Activated T-cell treated with anti-CD3 and anti-CD28 coated beads for 24 hours (primary cell): ENCODE measurements at places on chromosomes 4 and X.

DNA sequence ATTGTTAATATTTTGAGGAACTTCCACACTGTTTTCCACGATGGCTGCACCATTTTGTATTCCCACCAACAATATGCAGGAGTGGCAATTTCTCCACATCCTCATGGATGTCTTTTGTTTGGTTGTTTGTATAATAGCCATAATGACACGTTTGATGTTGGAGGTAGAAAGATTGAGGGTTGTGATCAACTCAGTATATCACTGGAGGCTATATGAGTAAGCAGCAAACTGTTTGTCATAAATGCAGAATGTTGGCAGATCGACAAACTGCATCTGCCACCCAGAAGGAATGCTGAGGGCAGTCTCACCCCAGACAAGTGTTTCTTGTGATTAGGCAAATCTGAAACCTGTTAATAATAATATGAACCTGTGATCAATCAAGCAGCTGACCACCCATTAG, 243.9 kb upstream of the WDFY3 start:
- DNase-seq, result no peak

DNA sequence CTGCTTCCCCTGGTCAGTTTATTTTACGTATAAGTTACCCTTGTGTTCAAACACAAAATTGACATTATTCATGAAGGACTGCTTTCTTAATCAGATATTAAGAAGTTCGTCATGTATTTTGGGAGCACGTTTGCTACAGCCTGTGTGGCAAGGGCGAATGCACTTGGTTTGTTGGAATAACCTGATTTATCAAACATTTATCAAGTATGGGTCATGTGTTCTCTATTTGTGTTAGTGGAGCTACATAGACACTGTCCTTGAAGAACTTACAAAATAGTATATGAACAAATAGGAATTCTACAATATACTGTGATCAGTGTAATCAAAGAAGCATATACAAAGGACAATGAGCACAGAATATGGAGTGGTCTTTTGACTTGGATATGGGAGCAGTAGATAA, 22.4 kb downstream of the RAB33B start:
- no peak for DNase-seq

DNA sequence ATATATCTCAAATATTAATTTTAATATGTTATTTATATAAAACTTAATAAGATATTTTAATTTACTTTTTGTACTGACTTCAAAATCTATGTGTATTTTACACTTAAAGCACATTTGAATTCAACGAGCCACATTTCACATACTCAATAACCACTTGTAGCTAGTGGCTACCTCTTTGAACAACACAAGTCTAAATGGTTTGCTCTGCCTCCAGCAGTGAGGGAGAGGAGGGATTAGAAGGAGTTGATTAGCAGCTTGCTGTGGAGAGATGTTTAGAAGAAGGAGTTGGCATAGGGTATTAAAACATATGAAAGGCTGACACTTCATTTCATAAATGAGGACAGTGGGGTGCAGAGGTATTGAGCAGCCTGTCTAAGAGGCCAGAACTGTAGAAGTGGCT, 124.0 kb downstream of the ARHGAP24 start:
- DNase-seq, result no peak

GRCh38 chr4:123055943-123056342, 133.5 kb upstream of the NUDT6 start:
- DNase-seq, result no peak

DNA sequence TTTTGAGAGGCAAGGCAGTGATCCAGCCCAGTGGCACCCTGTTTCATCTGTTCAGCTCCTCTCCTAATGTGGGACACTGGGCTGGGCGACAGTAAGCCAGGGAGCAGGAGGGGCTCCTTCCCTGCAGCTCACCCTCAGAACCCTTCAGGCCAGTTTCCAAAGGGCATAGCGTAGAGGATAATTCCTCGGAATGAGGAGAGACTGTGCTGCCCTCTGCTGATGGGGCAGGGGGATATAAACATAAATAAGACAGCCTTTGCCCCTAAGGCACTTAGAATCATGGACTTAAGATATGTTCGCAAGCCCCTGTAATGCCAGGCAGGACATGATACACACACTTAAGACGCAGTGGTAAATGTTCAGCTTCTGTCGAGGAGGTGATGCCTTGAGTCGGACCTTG, 27.9 kb upstream of the ZNF185 start:
- no peak for DNase-seq

DNA sequence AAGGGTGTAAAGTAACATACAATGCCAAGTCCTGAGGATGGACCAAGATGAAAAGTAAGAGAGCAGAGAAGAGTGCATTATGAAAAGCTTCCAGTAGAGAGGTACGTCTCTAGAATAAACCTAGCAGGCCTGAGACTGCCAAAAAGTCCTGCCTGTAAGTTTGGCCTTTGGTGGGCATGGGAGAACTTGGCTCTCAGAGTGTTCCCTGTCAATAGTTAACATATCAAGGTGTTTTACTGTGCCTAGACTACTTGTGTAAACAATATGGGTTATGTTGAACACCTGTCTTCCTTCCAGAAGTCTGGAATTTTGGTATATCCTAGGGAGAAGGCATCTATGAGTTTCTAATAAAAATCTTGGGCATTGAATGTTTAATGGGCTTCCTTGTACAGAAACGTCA, 60.1 kb downstream of the PRDM5 start:
- DNase-seq, result no peak

- no peak for DNase-seq
These were observed 342.7 kb downstream of the GALNTL6 start for GRCh38 chr4:172155838-172156345.

DNA sequence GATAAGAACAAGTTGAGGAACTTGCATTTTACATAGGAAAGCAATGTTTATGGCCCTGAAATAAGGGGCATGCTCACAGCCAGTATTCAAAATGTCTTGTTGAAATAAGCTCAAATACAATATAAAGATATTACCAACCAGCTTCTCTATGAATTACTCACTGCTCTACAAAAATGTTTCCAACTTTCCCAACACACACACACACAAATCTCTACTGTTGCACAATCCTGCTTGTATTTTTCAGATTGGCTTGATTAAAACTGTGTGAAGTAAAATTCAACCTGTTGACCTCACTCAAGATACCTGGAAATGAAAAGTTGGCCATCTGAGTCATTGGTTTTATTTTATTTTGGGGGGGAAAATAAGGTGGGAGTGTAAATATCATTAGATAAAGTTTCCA, 128.6 kb downstream of the CHIC2 start:
- no peak for DNase-seq

DNA sequence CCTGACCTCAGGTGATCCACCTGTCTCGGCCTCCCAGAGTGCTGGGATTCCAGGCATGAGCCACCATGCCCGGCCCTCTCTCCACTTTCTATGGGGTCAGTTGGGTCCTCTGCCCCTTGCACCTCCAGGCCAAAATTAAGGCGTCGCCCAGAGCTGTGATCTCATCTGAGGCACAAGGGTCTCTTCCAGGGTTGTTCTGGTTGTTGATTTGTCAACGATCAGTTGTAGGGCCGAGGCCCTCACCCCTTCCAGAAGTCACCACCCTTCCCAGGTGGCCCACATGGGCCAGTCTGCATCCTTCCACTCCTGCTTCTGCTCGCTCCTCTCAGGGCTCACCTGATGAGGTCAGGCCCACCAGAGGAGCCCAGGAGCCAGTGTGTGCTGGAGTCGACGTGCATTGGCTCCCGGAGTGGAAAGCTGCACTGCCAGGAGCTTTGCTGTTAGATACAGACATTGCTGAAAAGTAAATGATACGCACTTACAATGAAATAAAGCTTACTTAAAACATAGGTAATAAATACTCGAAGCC, 14.3 kb upstream of the TMEM271 start:
- DNase-seq, result no peak

- peak; percentile 49 for DNase-seq
These were observed 19.9 kb upstream of the MXD4 start for GRCh38 chr4:2281575-2282343.

GRCh38 chr4:142407596-142407995, 438.5 kb downstream of the INPP4B start:
- DNase-seq, result no peak

GRCh38 chrX:39582091-39582490, 515.7 kb downstream of the BCOR start:
- no peak for DNase-seq

DNA sequence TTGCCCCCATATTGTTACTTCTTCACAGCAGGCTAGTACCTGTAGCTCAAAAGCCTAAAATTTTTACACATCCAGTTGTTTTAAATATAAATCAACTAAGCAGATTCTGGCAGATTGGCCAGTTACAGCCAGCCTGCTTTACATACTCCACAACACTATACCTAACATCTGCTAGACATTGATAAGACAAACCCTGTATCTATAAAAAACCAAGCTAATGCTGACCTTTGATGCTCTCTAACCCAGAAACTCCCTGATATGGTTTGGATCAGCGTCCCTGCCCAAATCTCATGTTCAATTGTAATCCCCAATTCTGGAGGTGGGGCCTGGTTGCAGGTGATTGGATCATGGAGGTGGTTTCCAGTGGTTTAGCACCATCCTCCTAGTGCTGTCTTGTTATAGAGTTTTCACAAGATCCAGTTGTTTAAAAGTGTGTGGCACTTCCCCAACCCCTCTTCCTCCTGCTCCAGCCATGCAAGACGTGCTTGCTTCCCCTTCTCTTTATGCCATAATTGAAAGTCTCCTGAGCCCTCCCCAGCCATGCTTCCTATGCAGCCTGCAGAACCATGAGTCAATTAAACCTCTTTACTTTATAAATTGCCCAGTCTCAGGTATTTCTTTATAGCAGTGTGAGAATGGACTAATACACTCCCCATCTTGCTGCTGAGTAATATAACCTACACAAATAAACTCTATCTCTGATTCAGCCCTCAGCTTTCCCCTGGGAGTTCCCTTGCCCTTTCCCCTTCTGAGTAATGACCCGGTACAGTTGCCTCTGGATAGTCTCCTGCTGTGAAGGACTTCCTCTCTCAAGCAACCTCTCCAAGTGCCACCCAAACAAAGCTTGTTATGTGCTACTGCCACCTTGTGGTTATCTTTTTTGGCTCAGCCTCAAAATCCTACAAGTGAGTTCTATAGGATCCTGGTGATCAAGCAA, 39.6 kb downstream of the ZCCHC13 start:
- DNase-seq, result peak; percentile 6

GRCh38 chr4:25427871-25428270, 50.8 kb downstream of the ANAPC4 start:
- DNase-seq, result no peak

DNA sequence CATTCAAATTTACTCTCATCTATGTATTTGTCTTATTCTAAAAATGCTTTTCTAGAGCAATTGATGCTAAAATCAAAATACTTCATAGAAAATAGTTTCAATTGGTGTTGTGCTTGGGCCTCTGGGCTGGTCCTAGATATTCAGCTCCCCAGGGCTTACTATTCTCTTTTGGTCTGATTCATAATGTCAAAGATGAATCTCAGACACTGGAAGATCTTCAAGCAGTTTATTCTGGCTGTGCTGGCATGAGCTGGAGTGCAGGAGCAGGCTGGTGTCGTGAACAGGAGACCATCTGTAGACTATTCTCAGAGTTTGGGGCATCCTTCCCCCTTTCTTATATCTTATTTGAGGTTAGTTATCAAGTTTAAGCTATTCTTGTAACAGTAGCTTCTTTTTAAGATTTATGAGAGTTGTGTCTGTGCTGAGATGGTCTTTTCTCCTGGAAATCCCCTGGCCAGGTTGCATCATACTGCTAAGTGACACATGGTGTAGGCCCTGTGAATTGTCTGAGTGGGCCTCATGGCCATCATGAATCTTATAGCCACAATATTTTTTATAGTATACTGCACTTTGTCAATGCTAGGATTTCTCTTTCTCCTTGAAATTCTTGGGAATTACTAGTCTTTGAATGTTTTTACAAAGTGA, 1624.0 kb upstream of the IGFBP7 start:
- DNase-seq, result no peak

- no peak for DNase-seq
These were observed 97.6 kb downstream of the CPE start for GRCh38 chr4:165476214-165477098.

DNA sequence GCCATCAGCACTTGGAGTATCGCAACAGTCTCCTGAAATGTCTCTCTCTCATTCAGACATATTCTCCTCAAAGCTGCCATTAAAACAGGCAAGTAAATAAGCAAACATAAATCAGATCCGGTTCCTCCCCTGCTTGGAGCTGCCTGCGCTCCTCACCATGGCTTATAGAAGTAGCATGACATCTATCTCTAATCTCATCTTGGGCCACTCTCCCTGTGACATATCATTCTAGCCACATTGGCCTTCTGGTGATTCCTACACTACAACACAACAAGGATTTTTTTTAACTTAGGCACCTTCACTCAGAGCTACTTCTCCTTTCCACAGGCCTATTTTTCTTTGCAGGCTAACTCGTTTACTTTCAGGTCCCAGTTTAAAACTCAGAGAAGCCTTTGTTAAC, 387.9 kb downstream of the ARHGAP24 start:
- no peak for DNase-seq

DNA sequence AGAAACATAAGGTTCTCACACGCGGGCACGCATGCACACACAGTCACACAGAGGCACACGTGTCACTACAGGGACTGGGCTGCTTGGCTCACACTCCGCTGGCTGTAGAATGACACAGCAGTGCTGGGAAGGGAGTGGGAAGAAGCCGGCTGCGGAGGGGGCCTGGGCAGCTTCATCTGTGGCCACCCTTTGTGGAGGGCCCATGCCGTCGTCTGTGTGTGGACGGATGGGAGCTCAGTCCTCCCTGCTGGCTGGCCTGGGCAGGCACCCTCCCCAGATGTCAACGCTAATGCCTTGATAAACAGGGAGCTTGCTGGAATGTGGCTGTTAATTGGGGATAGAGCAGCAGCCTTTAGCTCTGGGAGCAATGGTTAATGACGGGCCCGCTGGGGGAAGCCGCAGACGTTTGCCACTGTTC, 621.1 kb downstream of the BCOR start:
- no peak for DNase-seq
